ENCODE measurements at places on chromosomes 7 and 10.

- no peak for DNase-seq
Measured at GRCh38 chr10:34555653-34556052, 259.4 kb downstream of the PARD3 start.

- peak; percentile 25 for DNase-seq
Measured at GRCh38 chr7:134780166-134780828, 863 bp downstream of the CALD1 start.

- DNase-seq = no peak
Measured at GRCh38 chr7:139589474-139589873, 66.0 kb downstream of the CLEC2L start.

DNA sequence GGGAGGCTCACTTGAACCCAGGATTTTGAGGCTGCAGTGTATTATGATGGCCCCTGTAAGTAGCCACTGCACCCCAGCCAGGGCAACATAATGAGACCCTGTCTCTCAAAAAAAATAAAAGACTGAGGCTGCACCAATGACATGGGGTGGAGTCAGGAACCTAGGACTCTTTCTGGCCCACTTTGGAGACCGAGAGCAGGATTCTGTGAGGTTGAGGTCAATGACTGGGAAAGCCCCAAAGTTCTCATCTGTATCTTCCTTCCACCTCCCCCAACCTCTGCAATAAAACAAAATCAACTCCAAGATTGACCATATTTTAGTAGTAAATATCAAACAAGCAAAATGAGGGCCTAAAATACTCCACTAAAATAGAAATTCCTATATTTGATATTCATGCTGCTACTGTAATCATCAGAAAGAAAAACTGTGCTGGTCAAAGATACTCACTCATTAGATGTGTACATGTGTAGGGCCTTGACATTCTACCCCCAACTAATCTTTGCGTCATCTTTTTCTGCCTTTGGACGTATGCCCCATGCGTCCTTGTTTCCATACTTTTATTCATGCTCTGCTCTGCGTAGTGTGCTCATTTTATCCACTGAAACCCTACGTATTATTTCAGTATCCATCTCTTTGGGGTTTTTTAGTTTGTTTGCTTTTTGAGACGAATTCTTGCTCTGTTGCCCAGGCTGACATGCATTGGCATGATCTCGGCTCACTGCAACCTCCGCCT is 23.8 kb downstream of the WBP1L start:
- no peak for DNase-seq

DNA sequence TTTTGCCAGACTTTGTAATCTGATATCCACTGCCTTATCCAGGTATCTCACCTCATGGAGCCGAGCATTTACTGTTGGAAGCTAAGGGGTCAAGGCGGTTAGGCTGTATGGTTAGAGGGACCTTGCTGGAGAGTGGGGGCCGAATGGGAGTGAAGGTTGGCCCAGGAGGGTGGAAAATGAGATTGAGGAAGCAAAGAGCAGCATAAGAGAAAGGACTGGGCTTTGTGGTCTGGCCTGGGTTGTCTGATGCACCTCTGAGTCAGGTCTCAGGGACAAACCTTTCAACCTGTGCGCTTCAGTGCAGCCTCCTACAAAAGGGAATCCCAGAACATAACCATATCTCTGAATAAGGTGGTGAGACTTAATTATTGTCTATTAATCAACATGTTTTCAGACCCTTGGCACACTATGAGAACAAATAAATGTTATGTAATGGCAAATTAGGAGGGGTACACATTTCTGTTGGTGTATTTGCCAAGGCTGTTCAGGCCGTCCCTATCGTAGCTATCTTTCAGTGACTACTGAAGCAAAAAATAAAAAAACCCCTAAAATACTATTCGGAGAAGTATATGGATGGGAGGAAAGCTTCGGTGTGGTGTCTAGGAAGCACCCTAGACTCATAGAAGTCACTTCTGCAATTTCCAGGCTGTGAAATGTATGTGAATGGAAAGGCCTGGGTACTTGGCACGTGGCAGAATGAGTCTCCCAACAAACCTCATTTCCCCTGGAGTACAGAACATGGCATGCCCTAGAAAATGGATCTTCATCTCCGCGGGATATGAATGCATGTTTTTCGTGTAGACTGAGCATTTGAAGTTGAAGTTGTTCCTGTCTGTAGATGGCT is 4.3 kb downstream of the CAMK1D start:
- DNase-seq = no peak

- DNase-seq = peak; percentile 90
Measured at GRCh38 chr7:43693687-43694398, 35.5 kb downstream of the COA1 start.

Data from fibroblast of upper back skin (primary cell).